ENCODE measurements at places on chromosomes 4 and X.

- no peak for DNase-seq
Measured at GRCh38 chr4:101643186-101643837, 147.2 kb upstream of the BANK1 start.

DNA sequence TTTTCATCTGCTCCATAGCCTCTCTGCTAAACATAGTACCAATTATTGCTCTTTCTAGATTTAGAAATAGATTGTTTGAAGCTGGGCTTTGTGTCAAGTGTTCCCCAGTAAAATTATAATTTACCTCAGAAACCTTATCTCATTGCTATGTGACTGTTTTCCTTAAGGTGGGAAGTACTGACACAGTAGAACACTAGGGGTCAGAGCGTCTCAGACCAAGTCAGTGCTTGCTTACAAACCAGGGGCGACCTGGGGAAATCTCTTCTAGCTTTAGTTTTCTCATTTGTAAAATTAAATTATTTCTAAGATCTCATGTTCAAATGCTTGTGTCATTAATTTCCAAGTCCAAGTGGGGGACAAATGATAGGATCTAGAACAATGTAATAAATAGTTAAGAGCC, 360.4 kb downstream of the RAPGEF2 start:
- no peak for DNase-seq

GRCh38 chr4:102616636-102617035, 115.5 kb downstream of the NFKB1 start:
- DNase-seq: no peak

GRCh38 chr4:109998867-109999584, 86.3 kb downstream of the EGF start:
- peak; percentile 74 for DNase-seq

- DNase-seq: no peak
Measured at GRCh38 chr4:38930204-38930603, 62.6 kb downstream of the FAM114A1 start.

DNA sequence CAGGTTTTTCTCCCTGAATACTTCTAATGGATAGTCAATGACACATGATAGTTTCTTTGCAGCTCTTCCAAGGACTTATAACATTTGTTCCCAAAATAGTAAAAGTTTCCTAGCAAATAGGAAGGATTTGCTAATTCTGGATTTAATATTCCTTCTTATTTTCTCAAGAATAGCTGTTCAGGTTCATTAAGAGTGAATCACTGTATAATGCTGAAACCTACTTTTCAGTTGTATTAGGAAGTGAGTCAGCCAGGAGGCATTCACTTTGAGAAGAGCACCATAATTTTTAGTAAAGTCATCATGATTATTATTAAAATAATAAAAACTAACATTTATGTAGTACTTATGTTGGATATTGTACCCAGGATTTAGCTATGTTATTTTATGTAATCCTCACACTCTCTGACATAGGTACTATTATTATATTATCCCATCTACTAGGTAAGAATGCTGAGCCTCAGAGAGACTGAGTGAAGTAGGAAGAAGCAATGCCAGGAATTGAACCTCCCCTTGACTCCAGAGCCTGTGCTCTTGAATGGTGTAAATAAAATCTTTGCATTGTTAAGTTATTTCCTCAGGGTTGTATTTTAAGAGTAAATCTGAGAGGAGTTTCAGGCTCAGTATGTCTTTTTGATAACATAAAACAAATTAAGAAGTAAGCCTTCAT, 114.8 kb downstream of the REELD1 start:
- DNase-seq: no peak

GRCh38 chrX:45903781-45904201, 641.4 kb downstream of the ZNF674 start:
- no peak for DNase-seq

- no peak for DNase-seq
Measured at GRCh38 chrX:84737471-84737871, 235.2 kb upstream of the HDX start.

DNA sequence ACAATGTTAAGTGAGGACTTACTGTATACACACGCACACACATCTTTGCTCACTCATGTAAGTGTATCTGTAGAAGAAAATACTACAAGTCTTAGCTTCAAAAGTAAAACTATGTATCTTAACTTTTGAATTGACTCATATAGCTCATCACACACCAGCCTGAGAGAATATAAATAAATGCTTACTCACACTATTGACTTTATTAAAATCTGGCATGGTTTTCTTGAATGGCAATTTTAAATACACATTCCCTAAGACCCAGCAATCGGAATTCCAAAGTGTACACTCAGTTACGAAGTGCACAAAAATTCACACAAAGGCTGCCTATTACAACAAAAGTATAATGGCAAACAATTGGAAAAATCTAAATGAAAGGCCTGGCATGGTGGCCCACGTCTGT, 2.0 kb downstream of the ERCC6L start:
- no peak for DNase-seq

GRCh38 chrX:37875675-37876074, 28.3 kb upstream of the DYNLT3 start:
- no peak for DNase-seq

- DNase-seq: no peak
Measured at GRCh38 chr4:41429280-41429669, 108.7 kb upstream of the LIMCH1 start.

DNA sequence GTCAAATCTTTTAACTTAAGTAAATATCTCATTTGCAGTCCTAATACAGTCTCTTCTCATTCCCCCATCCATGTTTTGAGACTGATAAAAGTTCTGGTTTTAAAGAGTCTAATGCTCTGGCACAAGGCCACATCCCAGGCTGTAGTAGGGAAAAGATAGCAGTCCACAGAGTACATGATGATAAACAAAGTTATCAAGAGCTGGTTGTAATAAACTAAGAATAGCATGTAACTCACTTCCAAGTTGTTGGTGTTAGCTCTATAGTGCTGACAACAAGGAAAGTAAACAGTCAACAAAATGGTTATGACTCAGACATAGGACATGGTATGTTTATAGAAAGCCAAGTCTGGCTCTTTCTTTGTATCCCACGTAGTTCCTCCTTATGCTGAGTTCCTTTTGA, 21.8 kb upstream of the AREG start:
- DNase-seq: no peak

DNA sequence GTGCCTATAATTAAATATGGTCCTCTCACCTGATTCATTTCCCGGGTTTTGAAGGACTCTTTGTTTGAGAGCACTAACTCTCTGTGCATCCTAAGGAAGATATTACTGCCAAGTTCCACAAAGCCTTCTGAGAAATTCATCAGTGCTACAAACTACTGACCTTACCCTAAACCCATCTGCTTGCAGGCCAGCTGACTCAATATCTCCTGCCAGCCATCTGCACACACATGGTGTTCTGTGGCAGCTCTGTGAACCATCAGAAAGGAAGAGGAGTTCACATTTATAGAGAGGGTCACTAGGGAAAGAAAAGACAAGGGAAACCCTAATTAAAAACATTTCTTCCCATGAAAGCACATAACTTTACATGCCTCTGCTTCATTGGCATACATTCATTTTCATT, 156.7 kb downstream of the ATP10D start:
- DNase-seq: no peak

GRCh38 chrX:20529711-20530110, 263.0 kb upstream of the RPS6KA3 start:
- no peak for DNase-seq

GRCh38 chrX:68440940-68441339, 7.6 kb upstream of the OPHN1 start:
- DNase-seq: no peak

- DNase-seq: no peak
Measured at GRCh38 chr4:17930256-17930655, 91.3 kb downstream of the LCORL start.

DNA sequence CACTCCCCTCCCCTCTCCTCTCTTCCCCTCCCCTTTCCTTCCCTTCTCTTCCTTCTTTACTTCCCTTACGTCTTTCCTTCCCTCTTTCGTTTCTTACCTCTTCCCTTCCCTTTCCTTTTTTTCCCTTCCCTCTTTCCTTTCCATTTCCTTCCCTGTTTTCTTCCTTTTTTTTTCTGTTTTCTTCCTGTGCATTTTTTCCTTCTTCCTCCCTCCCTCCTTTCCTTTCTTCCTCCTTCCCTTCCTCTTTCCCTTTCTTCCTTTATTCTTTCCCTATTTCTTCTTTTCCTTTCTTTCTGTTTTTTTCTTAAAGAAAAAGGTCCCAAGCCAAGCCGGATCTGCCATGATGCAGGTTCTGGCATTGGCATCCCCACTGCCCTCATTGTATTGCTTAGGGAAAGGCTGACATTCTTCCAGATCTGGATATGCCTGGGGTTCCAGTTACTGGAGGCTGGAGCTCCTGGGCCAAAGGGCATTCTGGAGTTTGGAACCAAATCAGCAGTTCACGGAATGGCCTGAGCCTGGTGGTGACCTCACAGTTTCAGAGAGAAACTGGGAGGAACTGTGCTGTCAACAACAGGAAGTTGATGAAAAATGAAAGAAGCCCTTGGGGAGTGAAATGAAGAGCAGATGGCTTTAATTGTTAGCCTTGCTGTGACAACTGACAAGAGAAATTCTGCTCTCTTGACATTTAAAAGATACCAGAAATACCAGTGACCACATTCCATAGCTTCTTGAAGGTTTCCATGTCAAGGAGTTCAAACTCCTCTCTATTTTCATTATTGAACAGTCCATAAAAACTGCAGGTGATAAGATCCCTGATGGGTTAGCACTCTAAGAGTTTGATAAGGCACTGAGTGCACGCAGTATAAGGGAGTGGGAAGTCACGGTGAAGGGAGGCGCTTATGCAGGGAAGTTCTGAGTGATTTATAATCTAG, 622.1 kb downstream of the SPRY1 start:
- DNase-seq: no peak

- no peak for DNase-seq
Measured at GRCh38 chr4:147056940-147057610, 111.4 kb upstream of the TTC29 start.
